ENCODE measurements at places on chromosomes 6 and 20.

- no peak for DNase-seq
Measured at GRCh38 chr20:16027686-16028085, 545.6 kb downstream of the KIF16B start.

DNA sequence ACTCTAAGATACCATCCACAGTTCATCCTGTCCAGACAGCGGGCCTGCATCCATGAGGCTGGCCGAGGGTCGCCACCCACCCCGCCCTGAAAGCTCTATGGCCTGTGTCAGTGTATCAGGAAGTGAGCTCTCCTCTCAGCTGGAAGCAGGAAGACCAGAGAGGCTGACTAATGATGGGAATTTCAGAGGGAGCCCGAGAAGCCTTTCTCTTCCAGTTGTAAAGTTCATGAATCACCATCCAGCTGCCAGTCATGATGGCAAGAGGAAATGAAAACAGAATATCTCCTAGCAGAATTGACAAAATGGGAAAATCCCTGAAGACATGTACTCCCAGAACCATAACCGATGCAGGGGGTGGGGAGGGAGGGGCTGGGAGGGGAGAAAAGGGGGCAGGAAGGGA, 109.6 kb upstream of the RPS6KA2 start:
- DNase-seq, result no peak

DNA sequence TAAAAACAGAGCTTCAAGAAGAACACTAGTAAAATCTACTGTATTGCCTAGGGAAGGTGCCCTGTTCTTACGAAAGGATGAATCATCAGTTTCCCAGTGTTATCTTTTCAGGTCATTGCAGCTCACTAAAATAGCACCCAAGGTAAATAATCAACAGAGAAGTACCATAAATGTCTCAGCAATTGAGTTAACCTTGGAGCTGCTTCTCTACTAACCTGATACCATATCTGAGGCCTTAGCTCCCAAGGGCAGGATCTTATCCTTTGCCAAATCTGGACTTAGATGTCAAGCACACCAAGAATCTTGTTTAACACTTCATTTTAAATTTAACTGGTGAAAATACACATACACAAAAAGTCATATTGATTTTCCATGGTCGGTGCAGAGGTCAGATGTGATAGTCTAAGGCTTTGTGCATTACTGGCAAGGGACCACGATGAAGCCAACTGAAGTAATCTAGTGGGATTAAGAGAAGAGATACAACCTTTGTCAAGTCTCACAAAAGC, 81.5 kb downstream of the EDN1 start:
- DNase-seq, result no peak

DNA sequence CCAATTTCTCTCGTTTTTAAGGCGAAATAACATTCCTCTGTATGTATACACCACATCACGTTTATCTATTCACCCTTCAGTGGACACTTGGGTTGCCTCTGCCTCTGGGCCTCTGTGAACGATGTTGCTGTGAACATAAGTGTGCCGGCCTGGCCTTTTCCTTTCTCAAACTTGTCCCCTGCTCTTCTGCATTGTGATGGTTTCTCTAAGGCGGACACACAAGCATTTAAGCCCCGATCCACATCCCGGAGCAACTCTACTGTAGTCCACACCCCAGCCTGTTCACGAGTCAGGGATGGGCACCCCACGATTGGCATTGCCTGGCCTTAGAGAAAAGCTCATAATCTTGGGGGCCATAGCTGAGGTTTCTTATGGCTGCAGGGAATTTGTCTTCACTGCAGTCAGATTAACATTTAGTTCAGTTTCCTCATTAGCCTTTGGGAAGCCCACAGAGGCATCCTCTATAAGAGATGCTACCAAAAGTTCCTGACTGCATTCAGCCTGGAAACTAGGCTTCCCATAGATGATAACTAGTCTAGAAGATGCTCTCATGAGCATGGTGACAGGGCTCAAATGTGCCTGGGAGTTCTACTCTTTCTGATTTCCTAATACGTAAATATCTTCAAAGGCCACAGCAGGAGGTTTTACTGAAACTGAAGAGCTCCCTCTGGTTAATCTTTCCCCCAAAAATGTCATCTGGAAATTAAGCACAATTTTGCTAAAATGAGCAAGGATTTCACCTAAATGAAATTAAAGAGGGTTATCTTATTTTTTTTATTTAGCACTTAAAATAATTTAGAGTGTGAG, 762 bp downstream of the ZC3H12D start:
- DNase-seq, result no peak

- no peak for DNase-seq
Measured at GRCh38 chr6:98931696-98932095, 16.1 kb downstream of the FBXL4 start.

GRCh38 chr20:51889466-51889865, 87.1 kb upstream of the SALL4 start:
- DNase-seq, result no peak

GRCh38 chr6:131013495-131013894, 49.5 kb downstream of the EPB41L2 start:
- DNase-seq, result peak; percentile 82

DNA sequence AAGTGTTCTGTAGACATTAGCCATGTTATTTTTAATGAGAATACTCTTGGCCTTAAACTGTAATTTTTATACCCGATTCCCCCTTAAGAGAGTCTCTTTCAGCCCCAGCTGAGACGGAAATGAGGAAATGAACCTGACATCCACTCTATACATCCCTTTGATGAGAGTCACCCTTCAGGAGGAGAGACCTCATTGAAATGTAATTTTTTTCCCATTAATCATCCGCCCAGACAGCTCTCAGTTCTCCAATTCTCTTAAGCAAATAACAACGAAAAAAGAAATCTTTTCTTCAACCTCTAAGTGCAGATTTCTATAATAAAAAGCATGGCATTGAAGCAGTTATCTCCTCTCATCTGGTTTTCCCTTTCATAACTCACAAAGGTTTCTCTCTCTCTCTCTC, 243.8 kb upstream of the PMEPA1 start:
- no peak for DNase-seq

- DNase-seq, result no peak
Measured at GRCh38 chr6:160421854-160422253, 73.7 kb downstream of the SLC22A3 start.

DNA sequence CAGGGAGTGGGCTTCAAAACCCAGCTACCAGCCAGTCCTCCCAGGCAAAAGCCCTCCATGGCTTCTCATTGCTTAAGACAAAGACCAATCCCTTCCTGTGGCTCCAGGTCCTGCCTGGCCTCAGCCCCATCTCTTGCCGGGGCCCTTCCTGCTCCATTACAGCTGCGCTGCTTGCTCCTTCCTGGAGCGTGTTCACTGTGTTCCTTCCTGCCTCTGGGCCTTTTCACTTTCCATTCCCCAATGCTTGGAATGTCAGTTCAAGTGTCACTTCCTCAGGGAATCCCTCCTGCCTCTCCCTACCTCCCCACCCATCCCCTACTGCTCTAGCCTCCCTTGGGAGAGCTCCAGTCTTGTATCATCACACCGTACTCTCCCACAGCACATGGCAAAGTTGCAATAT, 11.1 kb upstream of the ITPR3 start:
- no peak for DNase-seq

GRCh38 chr20:51488331-51488730, 54.2 kb downstream of the NFATC2 start:
- no peak for DNase-seq

- DNase-seq, result no peak
Measured at GRCh38 chr20:32206760-32207625, 550 bp downstream of the PLAGL2 start.

DNA sequence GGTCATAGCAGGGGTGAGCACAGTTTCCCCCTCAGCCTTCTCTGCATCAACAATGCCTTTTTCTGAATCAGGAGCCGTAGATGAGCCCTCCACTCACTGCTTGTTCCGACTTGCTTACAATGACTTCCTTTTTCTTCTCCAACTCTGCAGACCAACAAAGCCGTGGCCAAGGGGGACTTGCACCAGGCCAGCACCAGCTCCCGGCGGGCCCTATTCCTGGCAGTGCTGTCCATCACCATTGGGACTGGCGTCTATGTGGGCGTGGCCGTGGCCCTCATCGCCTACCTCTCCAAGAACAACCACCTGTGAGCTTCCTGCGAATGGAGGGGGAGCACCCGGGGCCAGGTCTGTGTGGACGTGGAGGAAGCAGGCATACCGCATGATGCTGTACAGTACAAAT, 195.8 kb downstream of the SYNDIG1 start:
- no peak for DNase-seq

DNA sequence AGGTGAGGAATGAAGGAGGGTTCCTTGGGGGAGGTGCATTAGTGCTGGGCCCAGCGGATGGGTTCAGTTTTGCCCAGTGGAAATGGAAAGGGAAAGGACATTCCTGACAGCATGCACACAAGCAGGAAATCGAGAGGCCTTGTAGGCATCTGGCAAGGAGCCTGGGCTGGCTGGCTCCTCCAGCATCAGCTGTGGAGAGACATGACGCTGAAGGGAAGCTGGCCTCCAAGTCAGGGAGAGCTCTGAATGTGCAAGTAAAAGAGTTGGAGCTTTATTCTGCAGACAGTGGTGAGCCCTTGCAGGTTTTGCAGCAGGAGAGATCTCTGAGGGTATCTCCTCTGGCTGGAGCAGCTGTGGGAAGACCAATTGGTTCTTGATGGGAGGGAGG, 154.3 kb downstream of the MRPL14 start:
- peak; percentile 73 for DNase-seq

DNA sequence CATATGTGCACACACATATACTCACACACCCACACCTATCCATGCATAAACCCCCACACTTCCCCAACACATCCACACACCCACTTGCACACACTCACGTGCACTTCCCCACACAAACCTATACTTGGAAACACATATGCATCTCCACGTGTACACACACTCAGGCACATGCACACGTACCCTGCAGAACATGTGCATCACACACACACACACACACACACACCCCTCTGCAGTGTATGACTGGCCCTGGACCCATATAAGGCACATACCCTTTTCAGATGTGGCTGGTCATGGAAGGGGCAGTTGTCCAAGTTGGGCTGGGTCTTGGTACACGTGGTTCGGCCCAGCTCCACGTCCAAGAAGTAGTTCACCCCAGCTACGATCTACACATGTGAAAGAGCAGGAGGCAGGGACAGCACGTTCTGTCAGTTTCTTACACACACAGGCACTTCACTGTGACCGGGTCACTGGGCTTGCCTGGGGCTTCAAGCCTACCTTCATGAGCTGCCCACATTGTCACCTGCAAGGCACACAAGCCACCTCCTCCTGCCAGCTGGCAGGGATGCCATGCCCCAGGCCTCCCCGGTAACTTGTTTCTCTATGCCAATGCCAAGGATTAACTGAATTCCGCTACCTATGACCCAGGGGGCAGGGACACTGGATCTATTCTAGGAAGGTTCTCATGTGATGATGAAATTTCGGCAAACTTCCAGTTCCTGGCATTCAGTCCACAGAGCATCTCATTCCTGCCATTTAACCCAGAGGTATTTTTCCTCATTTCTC, 2.6 kb downstream of the CST3 start:
- DNase-seq, result no peak

- DNase-seq, result peak; percentile 29
Measured at GRCh38 chr6:332671-333070, 40.4 kb downstream of the DUSP22 start.

- DNase-seq, result no peak
Measured at GRCh38 chr6:113363048-113363798, 493.9 kb upstream of the MARCKS start.

- DNase-seq, result no peak
Measured at GRCh38 chr20:62772103-62772611, 24.1 kb upstream of the MRGBP start.

DNA sequence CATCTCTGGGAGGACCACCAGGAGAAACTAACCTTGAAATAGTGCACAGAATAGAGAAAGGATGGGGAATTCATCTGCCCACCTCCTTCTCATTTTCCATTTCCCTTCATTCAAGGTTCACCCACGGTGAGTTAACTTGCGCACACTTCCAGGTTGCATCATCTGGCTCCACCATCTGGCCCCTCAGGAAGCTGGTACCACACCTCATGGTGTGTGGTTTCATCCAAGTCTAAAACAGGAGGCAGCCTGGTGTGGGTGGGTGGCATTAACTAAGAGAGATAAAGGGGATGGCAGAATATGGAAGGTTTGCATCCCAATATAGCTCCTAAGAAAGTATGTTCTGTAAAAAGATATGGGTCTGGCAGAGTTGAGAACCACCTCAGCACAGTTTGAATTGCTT, 3.8 kb downstream of the ZNF334 start:
- DNase-seq, result no peak

GRCh38 chr6:137102851-137103492, 58.2 kb upstream of the IL20RA start:
- DNase-seq, result no peak

- no peak for DNase-seq
Measured at GRCh38 chr6:51019806-51020205, 201.1 kb downstream of the TFAP2B start.

- DNase-seq, result no peak
Measured at GRCh38 chr6:150548330-150548729, 51.4 kb upstream of the PLEKHG1 start.

DNA sequence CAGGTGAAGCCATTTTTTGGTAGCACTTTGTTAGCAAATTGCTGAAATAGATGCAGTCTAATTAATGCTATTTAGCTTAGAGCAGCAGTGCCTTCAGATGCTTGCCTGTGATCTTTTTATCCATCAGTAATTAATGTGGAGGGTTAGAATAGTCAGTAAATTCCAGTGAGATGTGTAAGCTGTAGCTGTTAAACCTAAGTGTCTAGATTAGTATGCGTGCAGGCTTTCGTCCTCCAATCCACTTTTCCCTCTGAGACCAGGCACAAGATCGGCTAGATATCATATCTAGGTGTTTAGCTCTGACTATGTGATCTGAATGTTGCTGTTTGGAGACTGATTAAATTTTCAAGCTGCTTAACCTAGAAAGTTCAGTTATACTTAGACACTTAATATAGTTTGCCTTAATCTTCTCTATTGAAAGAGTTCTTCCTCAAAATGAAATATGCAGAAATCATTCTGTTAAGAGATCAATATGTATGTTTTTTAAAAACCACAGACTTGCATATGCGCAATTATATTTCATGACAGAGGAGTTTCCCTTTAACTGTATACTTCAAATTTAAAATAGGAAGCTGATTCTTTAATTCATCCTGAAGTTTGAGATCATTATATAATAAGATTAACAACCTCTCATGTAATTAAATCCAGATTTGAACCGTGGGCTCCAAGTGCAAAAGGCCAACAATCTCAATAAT, 41.2 kb downstream of the XRN2 start:
- DNase-seq, result no peak

DNA sequence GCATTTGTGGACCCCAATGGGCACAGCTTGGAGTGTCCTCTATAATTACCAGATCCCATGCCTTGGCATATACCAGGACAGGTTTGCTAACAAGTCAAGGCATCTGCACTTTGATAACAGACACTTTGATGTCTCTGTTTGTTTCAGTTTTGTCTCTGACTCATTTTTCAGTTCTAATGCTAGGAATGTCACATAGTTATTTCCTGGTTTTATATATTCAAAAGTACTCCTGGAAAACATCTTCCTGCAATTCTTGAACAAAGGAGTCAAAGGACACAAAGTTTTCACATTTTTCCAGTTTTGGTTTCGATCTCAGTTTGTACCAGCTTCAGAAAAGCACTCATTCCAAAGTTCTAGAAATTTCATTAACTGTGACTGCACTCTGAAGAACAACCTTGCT, 188.1 kb downstream of the FOXC1 start:
- DNase-seq, result no peak
